ENCODE measurements at places on chromosomes 7 and 10. TPM values are rescaled to one million over a fixed set of nuclear protein-coding genes. Genes with fewer than 3 reads are reported as not detected.

The PPP1R9A gene
- total RNA-seq: 28.6 TPM

The MYOZ1 gene
- 2.1 TPM for total RNA-seq

The CALML5 gene
- total RNA-seq: not detected

DNA sequence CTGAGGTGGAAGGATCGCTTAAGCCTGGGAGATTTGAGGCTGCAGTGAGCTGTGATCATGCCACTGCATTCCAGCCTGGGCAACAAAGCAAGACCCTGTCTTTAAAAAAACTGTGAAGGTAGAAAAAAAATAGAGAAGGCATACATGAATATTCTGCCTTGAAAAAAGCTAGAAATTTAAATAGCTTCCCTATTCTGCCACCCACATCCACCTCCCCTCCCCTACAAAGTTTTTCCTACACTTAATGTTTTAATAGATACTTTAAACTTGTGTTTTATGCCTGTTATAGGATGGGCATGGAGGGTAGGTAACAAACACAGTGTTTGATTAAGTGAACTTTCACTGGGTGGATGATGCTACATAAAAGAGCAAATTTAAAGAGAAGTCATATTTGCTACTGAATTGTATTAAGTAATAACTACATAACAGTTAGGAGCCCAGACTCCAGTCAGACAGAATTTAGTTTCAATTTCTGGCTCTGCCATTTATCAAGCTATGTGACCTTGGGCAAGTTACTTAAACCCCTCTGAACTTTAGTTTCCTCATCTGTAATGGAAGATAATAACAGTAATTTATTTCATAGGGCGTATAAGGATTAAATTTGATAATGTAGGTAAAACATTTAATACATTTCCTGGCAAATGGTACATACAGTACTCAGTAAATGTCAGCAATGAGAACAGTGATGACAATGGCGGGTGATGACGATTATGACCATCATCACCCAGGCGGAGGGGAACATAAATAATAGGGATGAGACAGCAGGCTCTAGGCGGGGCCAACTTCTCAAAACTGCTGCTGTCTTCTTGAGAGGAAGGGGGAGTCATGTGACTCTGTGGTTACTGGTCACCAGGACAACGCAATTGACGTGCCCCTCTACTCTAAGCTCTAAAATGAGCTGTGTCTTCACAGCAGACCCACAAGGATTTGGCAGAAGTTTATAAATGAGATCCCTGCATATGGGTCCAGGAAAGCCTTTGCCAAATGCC is 15.8 kb downstream of the DNMBP start:
- H3K4me1 ChIP-seq: peaks cover 46% of the 10 kb centered on the region
- no peaks in the 10 kb centered on the region for H3K27me3 ChIP-seq
- no peaks in the 10 kb centered on the region for H3K36me3 ChIP-seq
- no peak overlapping the region for H3K4me3 ChIP-seq

- peaks cover 100% of the 10 kb centered on the region for H3K36me3 ChIP-seq
- no peak overlapping the region for H3K4me3 ChIP-seq
- DNase-seq: no peak
- H3K27ac ChIP-seq: no peak overlapping the region
- no peaks in the 10 kb centered on the region for H3K27me3 ChIP-seq
- no peaks in the 10 kb centered on the region for H3K4me1 ChIP-seq
Observed at GRCh38 chr7:2596464-2597272, 35.1 kb upstream of the TTYH3 start.

DNA sequence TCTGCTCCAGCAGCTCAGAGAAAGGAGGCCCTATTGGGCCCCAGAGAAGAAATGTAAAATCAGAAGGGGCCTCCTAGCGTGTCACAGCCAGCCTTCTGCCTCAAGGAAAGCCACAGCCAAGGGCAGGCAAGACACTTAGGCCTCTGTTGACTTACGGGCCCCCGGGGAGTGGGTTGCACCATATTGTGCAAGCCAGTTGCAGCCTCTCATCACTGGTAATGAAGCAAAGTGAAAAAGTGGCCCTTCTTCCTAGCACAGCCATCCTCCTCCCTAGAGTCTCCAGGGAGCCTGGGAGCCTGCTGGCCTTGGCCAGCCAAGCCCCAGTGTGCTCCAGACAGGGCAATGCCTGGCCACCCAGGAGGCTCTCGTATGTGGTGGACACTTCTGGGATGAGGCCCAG is 56.2 kb upstream of the GDF10 start:
- no peaks in the 10 kb centered on the region for H3K36me3 ChIP-seq
- no peak overlapping the region for H3K4me3 ChIP-seq
- no peak overlapping the region for H3K27ac ChIP-seq
- no peaks in the 10 kb centered on the region for H3K27me3 ChIP-seq

- no peaks in the 10 kb centered on the region for H3K4me1 ChIP-seq
- no peaks in the 10 kb centered on the region for H3K36me3 ChIP-seq
- H3K27ac ChIP-seq: no peak overlapping the region
- peaks cover 15% of the 10 kb centered on the region for H3K27me3 ChIP-seq
- DNase-seq: no peak
Observed at GRCh38 chr10:100899171-100899570, 13.6 kb upstream of the SLF2 start.

- peaks cover 30% of the 10 kb centered on the region for H3K27me3 ChIP-seq
- peaks cover 5% of the 10 kb centered on the region for H3K4me1 ChIP-seq
- H3K27ac ChIP-seq: no peak overlapping the region
- H3K4me3 ChIP-seq: peak overlapping the region; percentile 13
- no peaks in the 10 kb centered on the region for H3K36me3 ChIP-seq
Observed at GRCh38 chr10:117175901-117176534, 21.3 kb upstream of the KCNK18 start.

- DNase-seq: no peak
- no peaks in the 10 kb centered on the region for H3K4me1 ChIP-seq
- H3K4me3 ChIP-seq: no peak overlapping the region
- H3K36me3 ChIP-seq: no peaks in the 10 kb centered on the region
- H3K27me3 ChIP-seq: no peaks in the 10 kb centered on the region
Observed at GRCh38 chr7:57198801-57199200, 66.6 kb upstream of the ZNF479 start.

The DBF4 gene
- 14.1 TPM for total RNA-seq

The FKBP6 gene
- total RNA-seq: not detected

- no peak overlapping the region for H3K27ac ChIP-seq
- no peak for DNase-seq
- no peaks in the 10 kb centered on the region for H3K27me3 ChIP-seq
- H3K36me3 ChIP-seq: no peaks in the 10 kb centered on the region
Observed at GRCh38 chr7:33748793-33749192, 156.5 kb upstream of the BMPER start.

DNA sequence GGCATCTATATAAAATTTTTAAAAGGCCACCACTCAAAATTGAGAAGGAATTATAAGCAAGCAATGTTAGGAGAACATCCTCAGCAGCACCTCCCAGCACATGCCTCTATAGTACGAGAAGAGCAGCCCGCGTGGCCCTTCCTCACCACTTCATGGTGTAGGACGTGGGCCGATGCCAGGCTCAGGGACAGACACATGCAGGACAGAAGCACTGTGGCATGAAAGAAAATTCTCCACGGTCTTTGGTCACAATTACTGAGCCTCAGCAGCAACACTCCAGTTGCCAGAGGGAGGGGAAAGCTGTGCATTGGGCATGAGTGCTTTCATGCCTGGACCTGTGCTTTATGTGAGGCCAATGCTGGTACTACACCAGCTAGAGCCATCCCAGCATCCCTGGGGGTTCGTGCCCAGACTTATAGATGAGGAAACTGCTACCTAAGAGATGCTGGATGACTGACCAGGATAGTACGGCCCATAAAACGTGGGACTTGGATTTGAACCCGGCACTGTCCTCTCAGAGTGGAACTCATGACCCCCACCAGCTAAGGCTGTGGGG is 164.7 kb downstream of the ADAM12 start:
- no peaks in the 10 kb centered on the region for H3K27me3 ChIP-seq
- H3K27ac ChIP-seq: peak overlapping the region; percentile 59
- H3K36me3 ChIP-seq: no peaks in the 10 kb centered on the region

The RAB18 gene
- 101 TPM for total RNA-seq

The PRTFDC1 gene
- 8.2 TPM for total RNA-seq

DNA sequence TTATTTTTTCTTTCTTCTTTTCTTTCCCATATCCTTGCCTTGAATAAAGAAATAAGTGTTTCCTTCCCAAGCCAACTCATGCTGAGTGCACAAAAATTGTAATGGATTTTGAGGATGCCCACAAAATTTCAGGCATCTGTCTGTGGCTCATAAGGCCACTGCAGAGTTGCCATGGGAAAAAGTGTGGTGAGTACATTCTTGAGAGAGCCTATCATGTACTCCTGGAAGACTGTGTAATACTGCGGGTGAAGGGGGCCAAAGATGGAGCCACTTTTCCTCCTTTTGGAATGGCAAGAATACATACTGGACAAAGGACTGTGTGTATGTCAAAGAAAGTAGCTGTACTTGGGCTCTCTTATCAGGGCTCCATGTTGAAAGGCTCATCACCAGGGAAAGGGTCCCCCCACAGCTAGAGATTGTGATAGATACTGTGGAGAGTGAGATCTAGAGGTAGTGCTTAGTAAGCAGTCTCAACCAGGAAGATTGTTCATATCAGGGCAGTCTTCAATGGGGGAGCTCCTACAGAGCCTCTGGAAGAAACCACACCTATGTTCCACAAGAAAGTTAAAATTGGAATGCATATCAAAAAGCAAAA is 341.6 kb upstream of the KCND2 start:
- no peaks in the 10 kb centered on the region for H3K36me3 ChIP-seq
- no peak for DNase-seq
- H3K4me3 ChIP-seq: no peak overlapping the region

DNA sequence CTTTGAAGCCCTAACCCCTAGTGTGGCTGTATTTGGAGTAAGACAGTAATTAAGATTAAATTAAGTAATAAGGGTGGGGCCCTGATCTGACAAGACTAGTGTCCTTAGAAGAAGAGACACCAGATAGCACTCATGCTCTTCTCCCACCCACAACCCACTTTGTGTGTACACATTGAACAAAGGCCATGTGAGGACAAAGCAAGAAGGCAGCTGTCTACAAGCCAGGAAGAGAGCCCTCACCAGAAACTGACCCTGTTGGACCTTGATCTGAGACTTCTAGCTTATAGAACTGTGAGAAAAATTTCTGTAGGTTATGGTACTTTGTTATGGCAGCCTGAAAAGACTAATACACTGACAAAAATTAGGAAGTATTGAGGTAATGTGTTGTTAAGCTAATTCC is 59.8 kb downstream of the ZFAND4 start:
- no peak for DNase-seq
- H3K36me3 ChIP-seq: no peaks in the 10 kb centered on the region
- H3K27me3 ChIP-seq: no peaks in the 10 kb centered on the region
- no peaks in the 10 kb centered on the region for H3K4me1 ChIP-seq

DNA sequence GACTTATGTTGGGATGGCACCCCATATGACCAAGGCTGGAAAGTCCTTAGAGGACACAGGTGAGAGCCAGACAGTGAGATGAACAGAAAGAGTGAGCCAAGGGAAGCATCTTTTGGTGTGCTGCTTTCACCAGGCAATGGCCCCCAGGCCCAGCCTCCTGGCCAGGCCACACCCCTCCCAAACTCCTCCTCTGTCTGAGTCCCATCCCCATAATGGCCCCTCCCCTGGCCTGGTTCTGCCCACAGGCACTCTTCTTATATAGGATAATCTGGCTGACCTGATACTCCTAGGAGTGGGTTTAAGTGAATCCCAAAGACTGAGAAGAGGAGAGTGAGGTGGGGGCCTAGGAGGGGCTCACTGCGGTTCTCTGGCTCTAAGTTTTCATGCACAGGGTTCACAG is 252.5 kb downstream of the RPS24 start:
- DNase-seq: no peak
- H3K36me3 ChIP-seq: no peaks in the 10 kb centered on the region
- no peaks in the 10 kb centered on the region for H3K27me3 ChIP-seq
- H3K4me3 ChIP-seq: no peak overlapping the region
- H3K27ac ChIP-seq: no peak overlapping the region
- H3K4me1 ChIP-seq: no peaks in the 10 kb centered on the region

DNA sequence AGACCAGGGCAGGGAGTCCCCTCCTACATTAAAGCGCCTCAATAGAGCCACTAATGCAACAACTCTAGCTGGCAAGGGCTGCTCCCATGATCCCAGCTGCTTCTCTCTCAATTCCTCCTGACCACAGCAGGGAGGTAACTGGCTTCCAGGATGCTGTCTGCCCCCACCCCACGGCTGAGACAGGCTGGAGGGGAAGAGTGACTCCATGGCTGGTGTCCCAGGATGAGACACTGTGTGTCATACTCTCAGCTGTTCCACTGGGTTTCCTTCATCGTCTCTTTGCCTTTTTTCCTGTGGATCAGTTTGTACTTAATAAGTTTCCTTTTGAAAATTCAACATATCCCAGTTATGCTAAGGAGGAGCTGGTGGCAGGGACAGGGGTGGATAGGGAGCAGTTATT is 27.7 kb upstream of the MYH16 start:
- no peaks in the 10 kb centered on the region for H3K4me1 ChIP-seq
- H3K27me3 ChIP-seq: no peaks in the 10 kb centered on the region
- H3K27ac ChIP-seq: no peak overlapping the region
- no peak for DNase-seq

DNA sequence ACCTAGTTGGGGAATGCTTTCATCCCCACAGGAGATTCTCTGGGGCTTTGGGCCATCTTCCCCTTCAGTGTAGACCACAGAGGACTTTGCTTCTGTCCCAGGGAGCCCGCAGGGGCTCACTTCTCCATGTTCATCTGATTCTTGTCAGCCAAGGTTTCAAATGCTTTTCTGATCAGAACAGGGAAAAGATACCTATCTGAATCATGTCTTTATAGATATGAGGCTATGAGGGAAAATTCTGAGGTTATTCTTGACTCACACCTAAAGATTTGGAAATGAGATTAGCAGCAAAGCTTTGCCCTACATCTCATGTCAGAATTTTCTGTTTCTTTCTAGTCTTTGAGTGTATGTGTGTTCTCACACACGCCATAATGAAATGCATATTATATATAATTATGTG is 53.3 kb downstream of the FIGNL1 start:
- peaks cover 57% of the 10 kb centered on the region for H3K36me3 ChIP-seq
- peaks cover 17% of the 10 kb centered on the region for H3K27me3 ChIP-seq
- no peak overlapping the region for H3K27ac ChIP-seq
- H3K4me3 ChIP-seq: no peak overlapping the region
- DNase-seq: no peak
- H3K4me1 ChIP-seq: peaks cover 17% of the 10 kb centered on the region

GRCh38 chr10:119413471-119414080 is 128.9 kb downstream of the RGS10 start:
- no peaks in the 10 kb centered on the region for H3K27me3 ChIP-seq
- H3K4me1 ChIP-seq: peaks cover 16% of the 10 kb centered on the region
- no peak for DNase-seq
- H3K27ac ChIP-seq: peak overlapping the region; percentile 48
- H3K36me3 ChIP-seq: no peaks in the 10 kb centered on the region

The LIPF gene
- not detected for total RNA-seq

The CDNF gene
- 0.38 TPM for total RNA-seq

DNA sequence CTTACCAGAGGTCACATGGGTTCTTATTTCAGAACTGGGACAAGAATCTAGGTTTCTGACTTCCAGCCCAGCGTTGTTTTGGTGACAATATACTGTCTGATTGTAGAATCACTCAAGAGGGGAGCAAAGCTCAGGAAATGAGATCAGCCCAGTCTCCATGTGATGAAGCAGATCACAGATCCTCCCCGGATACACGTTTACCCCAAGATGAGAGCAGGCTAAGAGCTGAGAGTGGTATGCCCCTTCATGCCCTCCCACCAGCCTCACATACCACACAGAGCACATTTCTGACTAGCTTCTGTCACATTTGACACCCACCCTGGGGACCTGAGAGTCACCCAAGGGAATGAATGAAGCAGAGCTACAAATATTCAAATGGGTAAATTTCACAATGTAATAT is 27.1 kb upstream of the PRKCQ start:
- no peak overlapping the region for H3K27ac ChIP-seq
- no peak for DNase-seq
- no peaks in the 10 kb centered on the region for H3K4me1 ChIP-seq
- H3K36me3 ChIP-seq: no peaks in the 10 kb centered on the region
- no peak overlapping the region for H3K4me3 ChIP-seq

The ASIC3 gene
- total RNA-seq: 3.5 TPM

The UCN3 gene
- total RNA-seq: not detected
